Right atrium auricular region (tissue), 2 donors: ENCODE measurements at places on chromosomes 2 and 18. TPM values are rescaled to one million over a fixed set of nuclear protein-coding genes. Genes with fewer than 3 reads are reported as not detected.

Gene SGPP2
- 13.0 TPM for total RNA-seq

Gene RGPD4
- total RNA-seq = not detected

Gene HAAO
- 2.6 TPM for total RNA-seq

Gene ALMS1
- 8.7 TPM for total RNA-seq

Gene GALNT13
- 2.2 TPM for total RNA-seq

Gene POTEC
- total RNA-seq = not detected

Gene IL36B
- total RNA-seq = not detected

Gene PPP4R3B
- total RNA-seq = 23.4 TPM

Gene PDK1
- 33.0 TPM for total RNA-seq

Gene ACMSD
- total RNA-seq = not detected

DNA sequence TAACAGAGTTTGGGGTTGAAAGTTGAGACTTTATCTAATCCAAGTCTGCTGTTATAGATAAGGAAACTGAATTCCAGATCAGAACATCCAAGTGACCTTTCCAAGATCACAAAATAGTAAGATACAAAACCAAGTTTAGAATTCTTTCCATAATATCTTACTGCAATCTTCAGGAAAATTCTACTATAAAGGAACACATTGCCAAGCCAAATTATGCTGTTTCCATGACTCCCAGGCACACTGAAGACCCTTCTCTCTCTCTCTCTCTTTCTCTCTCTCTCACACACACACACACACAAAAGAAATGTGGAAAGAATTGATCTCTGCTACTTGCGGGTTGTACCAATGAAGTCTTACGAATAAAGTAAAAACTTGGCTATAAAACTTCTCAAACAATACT lies 398.4 kb downstream of the METTL4 start:
- DNase-seq = no peak

- DNase-seq = no peak
Observed at GRCh38 chr2:19675856-19676460, 225.8 kb downstream of the TTC32 start.

- no peak for DNase-seq
Observed at GRCh38 chr2:215671691-215672090, 235.8 kb upstream of the FN1 start.

DNA sequence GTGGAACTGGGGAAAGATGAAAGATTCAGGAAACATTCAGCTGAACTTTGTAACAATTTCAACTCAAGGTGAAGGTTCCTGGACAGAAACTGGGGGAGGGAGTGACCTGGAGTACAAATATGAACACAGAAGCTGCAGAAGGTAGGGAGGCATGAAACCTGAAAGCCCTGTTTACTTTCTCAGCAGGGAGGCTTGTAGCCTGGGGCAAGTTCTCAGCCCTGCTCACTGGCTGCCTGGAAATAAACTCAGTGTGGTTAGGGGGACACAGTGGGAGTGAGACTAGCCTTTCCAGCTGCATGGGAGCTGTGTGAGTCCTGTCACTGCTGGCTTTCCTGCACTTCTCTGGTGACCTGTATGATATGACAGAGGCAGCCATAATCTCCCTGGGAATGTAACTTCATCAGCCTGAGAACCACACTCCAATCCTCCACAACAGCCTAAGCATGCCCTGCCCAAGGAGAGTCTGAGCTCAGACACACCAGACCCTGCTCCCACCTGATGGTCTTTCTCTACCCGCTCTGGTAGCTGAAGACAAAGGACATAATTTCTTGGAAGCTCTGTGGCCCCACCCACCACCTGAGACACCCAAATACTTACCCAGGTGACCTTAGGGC lies 77.0 kb downstream of the ZSWIM2 start:
- no peak for DNase-seq

GRCh38 chr18:24500766-24501165 lies 40.3 kb downstream of the HRH4 start:
- no peak for DNase-seq

- no peak for DNase-seq
Observed at GRCh38 chr2:216485237-216485636, 13.4 kb upstream of the RPL37A start.

GRCh38 chr2:154599189-154599588 lies 99.3 kb upstream of the KCNJ3 start:
- DNase-seq = no peak

GRCh38 chr2:30237239-30237965 lies 6.1 kb downstream of the LBH start:
- DNase-seq = no peak

DNA sequence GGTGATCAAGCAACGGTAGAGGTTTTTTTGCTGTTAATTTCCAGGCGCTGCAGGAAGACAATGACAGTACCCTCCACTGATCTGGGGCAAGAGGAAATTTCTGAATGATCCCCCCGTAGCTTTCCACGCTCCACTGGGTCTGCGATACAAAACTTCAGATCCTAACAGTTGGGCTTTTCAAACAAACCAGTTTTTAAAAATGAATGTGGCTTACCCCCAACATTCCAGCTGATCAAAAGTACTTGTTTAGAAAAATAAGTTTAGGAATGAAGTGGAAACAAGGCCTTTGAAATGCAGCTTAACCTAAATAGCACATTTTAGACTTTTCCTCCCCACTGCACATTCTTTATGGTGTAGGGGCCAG lies 5.7 kb downstream of the ZFP36L2 start:
- DNase-seq = no peak

GRCh38 chr2:178419123-178419522 lies 31.9 kb downstream of the PRKRA start:
- no peak for DNase-seq

DNA sequence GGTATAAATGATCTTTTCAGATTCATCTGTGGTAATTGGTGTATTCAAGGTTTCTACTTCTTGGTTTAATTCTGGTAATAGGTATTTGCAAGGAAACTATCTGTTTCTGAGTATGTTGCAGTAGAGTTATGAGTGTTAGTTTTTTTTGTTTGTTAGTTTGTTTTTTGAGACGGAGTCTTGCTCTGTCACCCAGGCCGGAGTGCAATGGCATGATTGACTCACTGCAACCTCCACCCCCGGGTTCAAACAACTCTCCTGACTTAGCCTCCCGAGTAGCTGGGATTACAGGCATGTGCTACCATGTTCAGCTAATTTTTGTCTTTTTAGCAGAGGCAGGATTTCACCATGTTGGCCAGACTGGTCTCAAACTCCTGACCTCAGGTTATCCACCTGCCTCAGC lies 60.9 kb upstream of the IL1R2 start:
- DNase-seq = no peak

GRCh38 chr18:59620381-59620780 lies 76.8 kb downstream of the CCBE1 start:
- no peak for DNase-seq

DNA sequence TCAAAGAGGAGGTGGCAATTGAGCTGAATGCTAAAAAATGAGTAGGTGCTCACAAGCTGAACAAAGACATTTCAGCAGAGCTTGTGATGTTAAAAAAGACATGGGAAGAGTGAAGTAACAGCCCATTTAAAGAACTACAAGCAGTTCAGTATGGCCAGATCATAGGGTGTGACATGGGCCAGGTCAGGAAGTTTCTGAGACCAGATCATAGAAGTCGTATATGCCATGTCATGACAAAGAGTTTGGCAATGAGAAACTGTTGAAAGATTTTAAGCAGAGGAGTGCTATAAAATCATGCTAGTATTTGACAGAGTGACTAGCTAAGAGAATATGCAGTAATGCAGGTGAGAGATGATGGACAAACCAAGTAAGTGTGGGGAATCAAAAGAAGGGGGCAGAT lies 7.3 kb upstream of the PELI1 start:
- no peak for DNase-seq

GRCh38 chr2:143513081-143513480 lies 383.9 kb downstream of the ARHGAP15 start:
- no peak for DNase-seq

GRCh38 chr2:139271149-139271548 lies 491.0 kb upstream of the NXPH2 start:
- no peak for DNase-seq

- no peak for DNase-seq
Observed at GRCh38 chr2:72859831-72860262, 27.4 kb upstream of the SPR start.

DNA sequence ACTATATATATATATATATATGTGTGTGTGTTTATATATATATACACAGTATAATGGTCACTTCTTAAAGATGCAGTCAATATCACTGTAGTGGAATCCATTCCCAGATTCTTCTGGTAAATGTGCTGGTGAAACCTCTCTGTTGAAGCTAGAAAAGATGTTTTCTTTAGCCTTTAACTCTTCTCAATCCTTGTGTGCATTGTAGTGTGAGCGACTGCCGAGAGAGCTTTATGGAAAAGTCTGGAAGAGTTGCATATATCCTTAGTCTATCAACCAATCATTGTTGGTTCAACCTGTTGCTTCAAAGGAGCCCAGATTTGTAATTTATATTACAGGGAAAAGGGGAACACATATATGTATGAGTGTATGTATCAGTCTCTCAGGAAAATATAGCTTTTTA lies 27.7 kb downstream of the SLC66A3 start:
- DNase-seq = no peak

DNA sequence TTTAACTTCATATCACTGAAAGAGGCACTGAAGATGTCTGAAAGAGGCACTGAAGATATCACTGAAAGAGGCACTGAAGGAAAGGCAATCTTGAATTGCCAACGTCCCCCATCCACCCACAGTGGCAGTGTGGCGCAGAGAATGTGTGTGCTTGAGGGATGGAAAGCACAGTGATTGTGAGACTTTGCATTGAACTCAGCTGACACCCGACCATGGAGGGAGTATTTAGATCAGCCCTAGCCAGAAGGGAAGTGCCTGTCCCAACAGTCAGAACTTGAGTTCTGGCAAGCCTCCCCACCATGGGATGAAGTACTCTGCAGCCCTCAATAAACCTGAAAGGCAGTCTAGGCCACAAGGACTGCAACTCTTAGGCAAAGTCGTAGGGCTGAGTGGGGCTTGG lies 33.8 kb downstream of the MAP4K3 start:
- DNase-seq = no peak

DNA sequence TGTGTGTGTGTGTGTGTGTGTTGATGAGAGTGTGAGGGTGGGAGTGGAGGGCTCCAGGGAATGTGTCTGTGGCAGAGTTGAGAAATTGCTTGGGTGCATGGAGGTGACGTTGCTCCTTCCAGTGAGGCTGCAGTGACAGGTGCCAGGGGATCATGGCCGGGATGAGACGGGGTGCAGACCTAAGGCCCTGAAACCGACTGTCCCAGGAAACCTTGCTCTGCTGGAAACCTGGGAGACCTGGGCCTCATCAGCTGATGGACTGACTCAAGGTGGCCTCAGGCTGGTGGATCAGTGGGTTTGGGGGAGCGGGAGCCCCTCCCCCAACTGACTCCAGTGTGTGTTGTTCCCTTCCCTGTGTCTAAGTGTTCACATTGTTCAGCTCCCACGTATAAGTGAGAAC lies 56.6 kb downstream of the INHBB start:
- DNase-seq = no peak

- no peak for DNase-seq
Observed at GRCh38 chr2:190355968-190356644, 12.7 kb downstream of the INPP1 start.

DNA sequence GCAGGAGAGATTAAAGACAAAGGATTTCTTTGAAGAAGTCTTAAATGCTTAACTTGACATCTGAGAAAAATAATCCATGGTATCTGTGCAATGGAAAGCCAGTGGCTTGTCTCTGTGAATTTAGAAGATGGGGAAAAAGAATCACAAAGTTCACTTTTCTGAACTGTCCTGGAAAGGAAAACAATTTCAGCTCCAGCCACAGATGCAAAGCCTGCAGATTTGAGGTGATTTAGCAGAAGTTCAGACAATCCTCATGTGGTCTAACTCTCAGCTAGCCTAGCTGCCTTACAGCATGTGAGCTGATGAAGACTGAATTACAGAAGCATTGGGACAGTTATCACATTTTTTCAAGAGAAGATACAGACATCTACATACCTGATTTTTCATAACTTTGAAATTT lies 126.7 kb upstream of the ITGB6 start:
- DNase-seq = no peak

- no peak for DNase-seq
Observed at GRCh38 chr2:190182071-190182524, 119.6 kb upstream of the MSTN start.

DNA sequence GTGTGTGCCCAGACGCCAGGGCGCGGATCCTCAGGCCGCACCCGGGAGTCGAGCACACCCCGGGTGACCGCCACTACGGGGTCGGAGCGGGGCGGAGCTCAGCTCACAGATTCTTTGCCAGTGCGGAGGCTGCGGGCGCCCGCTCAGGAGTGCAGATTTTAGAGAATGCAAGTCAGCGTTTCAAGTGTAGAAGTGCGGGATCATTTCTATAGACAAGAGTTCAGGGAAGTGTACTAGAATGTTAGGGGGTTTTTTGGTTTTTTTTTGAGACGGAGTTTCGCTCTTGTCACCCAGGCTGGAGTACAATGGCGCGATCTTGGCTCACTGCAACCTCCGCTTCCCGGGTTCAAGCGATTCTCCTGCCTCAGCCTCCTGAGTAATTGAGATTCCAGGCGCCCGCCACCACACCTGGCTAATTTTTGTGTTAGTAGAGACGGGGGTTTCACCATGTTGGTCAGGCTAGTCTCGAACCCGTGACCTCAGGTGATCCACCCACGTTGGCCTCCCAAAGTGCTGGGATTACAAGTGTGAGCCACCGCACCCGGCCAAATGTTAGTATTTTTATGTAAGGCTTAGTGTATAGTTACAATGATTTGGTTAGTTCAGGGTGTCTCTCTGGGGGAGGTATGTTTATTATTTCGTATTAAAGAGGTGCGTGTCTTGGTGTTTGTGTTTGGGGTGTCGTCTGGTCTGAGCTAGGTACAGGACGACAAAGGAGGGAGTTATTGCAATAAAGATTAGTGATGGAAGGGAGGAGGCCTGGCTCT lies 619 bp upstream of the FAM168B start:
- DNase-seq = no peak

DNA sequence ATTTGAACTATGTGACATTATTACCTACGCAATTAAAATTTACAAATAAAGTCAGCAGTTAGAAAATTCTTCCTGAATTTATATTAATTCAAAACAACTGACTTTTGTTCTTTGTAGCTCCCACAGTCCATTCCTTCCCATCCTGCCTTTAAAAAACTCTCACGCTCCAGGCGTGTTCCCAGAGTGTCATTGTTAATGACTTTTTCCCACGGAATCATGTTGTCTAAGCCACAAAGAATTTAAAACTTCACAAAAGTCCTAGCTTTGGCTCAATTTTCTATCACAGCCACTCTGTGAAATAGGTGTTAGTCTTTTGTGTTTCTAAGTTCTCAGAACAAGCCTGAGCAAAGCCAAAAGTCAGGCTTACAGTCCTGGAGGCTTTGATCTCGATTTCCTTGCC lies 26.5 kb downstream of the SLC1A4 start:
- DNase-seq = no peak

DNA sequence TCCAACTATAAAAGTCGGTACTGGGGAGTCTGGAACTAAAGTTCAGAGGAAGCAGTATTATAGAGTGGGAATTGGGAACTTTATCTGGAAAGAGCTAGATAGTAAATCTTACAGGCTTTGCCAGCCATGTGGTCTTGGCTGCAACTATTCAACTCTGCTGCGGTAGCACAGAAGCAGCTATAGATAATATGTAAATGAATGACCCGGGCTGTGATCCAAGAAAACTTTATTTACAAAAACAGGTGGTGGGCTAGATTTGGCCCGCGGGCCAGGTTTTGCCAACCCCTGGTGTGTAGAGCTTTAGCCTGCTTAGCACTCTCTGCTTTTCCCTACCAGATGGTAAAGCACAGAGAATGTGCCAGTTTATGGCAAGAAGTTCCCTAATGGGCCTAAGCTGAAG lies 70.8 kb downstream of the TNP1 start:
- DNase-seq = no peak
